EH (cell line): ENCODE measurements at places on chromosomes 2 and 18.

DNA sequence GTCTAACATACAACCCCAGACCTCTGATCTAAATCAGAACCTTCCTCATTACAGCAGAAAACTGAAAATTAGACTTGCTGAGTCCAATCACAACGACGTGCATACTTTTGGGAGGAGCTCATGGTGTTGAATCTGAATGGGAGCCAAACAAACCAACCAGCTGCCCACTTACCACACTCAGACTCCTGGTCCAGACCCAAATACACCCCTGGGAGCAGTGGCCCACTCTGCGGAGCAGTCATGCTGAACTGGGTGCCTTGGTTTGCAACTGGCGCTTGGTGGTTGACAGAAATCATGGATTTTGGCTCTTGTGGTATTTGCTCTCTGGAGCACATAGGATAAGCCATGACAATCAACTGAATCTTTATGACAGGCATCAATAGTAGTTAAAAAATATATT lies 253.6 kb upstream of the TNP1 start:
- DNase-seq = no peak

GRCh38 chr2:107323946-107324565 lies 438.1 kb upstream of the ST6GAL2 start:
- DNase-seq = no peak

GRCh38 chr2:220315098-220315823 lies 687.8 kb downstream of the SLC4A3 start:
- peak; percentile 18 for DNase-seq

- DNase-seq = no peak
Observed at GRCh38 chr2:12436935-12437561, 279.7 kb upstream of the TRIB2 start.
